ENCODE measurements at places on chromosomes 7 and 10.

DNA sequence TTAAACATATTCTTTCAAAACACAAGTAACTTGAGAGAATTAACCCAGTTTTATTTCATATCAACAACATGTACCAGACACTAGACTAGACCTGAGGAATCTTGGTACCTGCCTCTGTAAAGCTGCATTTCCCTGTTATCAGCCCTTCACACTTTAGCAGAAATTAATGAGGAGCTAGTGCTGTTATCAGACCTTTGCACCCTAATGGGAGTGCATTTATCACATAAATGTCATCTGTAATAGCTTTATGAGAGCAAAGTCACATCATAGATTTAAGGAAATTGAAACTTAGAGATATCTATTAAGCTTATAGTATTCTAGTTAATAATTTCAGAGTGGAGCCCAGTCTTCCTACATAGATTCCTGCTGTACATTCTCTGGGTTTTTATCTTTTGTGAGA is 270.4 kb upstream of the YAE1 start:
- DNase-seq: no peak

DNA sequence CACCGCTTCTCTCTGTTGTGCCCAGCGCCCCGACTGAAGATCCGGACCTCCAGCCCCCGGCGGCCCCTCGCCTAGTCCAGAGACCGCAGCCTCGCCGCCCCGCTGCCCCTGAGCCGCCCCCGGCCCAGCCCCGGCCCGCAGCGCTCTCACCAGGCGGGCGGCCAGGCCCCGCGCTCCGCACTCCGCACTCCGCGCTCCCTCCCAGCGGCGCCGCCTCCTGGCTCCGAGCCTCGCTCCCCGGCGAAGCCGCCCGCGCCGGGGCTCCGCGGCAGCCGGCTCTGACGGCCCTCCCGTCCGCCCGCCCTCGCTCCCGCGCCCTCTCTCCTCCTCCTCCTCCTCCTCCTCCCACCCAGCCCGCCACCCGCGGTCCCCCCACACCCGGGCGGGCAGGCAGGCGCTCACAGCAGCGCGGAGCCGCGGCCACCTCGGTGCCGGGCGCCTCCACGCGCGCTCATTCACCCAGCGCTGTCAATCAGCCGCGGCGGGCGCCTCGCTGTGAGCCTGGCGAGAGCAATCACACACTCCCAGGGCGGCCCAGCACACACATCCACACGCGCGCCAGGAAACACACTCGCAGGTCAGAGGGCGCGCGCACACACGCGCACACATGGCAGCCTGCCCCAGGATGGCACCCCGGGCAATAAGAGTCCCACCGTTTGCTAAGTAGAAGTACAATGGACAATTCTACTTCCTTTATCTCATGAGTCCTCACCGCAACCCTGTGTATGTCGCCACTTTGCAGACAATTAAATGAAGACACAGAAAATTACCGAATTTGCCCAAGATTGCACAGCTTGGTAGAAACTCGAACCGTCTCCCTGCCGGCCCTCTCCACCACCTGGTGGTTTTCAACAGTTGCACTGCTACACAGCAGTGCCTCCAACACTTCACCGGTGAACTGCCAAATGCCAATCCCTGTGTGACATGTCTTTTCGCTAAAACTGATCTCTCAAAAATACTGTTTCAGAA is at the start of gene PRRT4:
PRRT4 (minus strand) TSS at position 280 of the 969 bp plus-strand sequence.
- DNase-seq: peak; percentile 78

- DNase-seq: no peak
Measured at GRCh38 chr7:37046531-37047079, 322.3 kb upstream of the AOAH start.

GRCh38 chr10:46542567-46543465 is 13.6 kb downstream of the GPRIN2 start:
- DNase-seq: no peak

- no peak for DNase-seq
Measured at GRCh38 chr10:5550621-5551530, 26.1 kb downstream of the CALML3 start.

GRCh38 chr10:71520042-71520441 is 123.3 kb downstream of the CDH23 start:
- DNase-seq: no peak

- DNase-seq: no peak
Measured at GRCh38 chr7:20793694-20794394, 7.2 kb upstream of the SP8 start.

GRCh38 chr7:136086712-136087111 is 109.6 kb upstream of the MTPN start:
- DNase-seq: peak; percentile 91

DNA sequence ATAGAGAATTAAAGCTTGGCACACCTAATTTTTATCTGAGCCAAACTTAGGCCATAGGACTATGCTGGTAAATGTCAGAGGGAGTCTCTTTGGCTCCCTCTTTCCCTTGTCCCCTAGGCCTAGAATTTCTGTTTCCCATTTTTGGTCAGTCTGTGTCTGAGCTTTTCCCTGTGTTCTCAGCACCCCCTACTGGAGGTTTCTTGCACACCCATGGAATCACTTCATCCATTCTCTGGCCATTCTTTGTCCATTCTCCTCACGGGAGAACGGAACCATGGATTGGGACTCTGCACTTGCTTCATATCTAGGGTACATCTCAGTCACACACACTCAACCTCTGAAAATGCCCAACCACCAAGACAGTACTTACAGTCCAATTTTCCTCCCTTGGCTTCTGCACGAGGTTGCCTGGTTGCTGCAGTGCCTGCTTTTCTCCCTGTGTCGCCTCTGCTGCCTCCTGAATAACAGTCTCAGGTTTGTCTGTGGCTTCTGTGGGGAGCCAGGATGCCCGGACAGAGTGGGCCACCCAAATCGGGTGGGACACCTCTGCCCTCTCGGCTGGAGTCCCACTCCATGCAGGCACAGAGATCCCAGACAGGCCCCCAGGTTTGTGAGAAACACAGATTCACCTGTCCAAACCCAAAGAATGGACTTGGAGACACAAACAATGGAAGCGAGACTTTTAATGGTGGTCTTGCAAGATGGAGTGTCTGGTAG is 35.1 kb upstream of the DNAH11 start:
- DNase-seq: peak; percentile 45

DNA sequence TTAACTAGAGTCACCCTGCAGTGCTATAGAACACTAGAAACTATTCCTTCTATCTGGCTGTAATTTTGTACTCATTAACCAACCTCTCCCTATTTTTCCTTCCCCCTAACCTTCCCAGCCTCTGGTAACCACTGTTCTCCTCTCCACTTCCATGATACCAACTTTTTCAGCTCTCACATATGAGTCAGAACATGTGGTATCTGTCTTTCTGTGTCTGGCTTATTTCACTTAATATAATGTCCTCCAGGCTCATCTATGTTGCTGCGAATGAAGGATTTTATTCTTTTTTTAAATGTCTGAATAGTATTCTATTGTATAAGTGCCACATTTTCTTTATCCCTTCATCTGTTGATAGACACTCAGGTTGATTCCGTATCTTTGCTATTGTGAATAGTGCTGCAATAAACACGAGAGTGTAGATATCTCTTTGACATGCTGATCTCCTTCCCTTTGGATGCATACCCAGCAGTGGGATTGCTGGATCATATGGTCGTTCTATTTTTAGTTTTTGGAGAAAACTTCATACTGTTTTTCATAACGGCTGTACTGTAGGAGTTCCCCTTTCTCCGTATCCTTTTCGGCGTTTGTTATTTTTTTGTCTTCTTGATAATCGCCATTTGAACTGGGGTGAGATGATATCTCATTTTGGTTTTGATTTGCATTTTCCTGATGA is 101.4 kb downstream of the FAM107B start:
- DNase-seq: no peak

DNA sequence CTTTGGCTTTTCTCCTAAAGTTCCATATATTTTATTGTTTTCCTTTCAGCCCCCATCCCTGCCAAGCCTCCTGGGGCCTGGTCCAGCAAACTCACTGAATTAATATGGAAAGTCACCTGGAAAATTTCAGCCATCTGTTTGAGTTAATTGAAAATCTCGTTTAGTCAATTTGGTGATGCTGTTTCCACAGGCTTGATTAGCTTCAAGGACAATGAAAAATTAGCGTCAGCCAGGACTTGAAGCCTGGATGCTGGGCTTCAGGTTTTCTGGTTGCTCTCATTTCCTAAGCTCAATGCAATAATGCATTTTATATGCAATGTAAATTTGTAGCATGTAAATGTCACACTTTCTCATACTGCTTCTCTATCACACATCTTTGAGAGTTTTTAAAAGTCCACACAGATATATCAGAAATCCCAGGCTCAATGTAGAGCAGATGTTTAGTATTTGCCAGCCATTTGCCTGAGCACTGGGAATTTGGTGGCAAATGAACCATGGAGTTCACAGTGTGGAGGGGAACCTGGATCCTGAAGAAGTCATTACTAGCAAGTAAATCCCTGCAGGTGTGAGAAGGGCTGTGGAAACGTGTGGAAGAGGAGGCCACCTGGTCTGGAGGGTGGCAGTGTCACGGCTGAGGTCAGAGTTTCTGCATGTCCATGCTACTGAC is 228.5 kb downstream of the PAXIP1 start:
- DNase-seq: no peak

- DNase-seq: no peak
Measured at GRCh38 chr10:119801998-119802538, 70.6 kb downstream of the MCMBP start.

DNA sequence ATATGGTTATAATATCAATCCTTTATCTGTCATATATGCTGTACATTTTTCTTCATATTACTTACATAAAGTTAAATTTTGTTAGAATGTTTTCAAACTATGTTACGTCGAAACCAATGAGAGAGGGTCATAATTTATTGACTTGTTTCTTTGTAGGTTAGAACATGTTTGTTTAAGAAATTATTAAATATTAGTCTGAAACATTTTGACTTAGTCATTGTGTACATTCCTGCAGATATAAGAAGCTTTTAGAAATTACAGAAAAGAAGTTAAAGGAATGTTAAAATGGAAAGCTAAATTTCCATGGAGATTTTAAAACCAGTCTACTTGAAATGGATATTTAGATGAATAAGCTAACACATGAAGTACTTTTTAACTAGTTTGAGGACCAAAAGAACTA is 99.8 kb downstream of the ANKRD30A start:
- no peak for DNase-seq

DNA sequence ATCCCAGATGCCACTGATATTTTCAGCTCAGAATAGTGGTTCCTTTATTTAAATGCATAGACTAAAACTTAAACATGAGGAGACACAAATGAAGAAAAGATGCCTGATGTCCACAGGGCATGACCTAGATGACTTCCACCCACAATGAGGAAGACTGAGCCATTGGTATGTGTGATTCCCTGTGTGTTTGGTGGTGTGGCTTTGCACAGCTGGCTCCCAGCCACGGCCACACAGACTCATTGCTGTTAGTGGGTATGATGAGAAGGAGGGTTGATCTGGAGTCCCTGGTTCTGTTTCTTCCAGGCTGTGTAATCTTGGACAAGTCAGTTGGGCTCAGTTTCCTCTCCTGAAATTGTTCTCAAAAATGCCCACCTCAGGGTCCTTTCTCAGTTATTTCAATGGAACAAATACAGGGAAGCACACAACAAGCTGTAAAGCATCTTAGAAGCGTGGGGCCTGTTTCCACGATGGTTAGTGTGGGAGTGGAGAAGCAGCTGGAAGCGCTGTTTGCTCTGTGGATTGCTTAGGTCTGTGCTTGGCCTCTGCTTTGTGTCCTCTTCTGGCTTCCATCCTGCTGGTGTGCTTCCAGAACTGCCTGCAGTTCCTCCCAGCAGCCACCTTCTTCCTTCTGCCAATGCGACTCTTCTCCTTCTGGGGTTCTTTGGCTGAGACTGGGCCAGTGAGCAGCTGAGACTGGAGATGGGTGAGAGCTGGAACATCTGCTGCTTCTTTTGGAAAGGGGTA is 303.7 kb downstream of the BMPER start:
- DNase-seq: no peak

DNA sequence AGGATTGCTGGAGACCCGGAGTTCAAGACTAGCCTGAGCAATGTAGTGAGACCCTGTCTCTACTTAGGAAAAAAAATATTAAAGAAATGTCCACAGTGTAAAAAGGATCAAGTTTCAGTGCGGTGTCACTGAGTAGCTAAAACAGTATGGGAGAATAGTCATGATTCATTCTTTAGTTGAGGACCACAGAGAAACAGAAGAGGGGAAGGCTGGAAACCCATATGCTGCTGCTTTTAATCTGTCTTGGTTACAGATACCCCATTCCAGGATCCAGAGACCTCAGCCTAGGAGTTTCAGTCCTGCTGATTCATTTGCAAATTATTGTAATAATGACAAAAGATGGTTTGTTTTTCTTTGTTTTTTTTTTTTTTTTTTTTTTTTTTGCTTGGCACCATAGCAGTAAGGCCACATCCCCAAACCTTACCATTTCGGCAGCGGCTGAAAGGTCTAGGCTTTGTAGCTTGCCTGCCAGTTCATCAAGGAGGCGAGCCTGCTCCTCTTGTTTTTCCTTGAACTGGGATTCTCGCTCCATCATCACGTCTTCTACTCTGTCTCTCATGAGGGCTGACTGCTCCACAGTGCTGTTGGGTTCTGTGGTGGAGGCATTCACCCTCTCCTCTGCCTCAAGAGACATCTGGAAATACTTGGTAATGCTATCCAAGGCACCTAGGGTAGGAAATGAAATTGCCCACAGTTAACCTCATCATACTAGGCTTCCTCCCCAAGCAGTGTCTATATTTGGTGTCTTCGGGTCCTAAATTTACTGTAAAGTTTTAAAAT is 44.2 kb downstream of the DLD start:
- no peak for DNase-seq

- DNase-seq: no peak
Measured at GRCh38 chr7:145539910-145540309, 576.7 kb upstream of the CNTNAP2 start.

Data from AG08396 (cell line).